ENCODE measurements at places on chromosomes 6 and 20.

- DNase-seq: no peak
These were observed 42.8 kb upstream of the LY86 start for GRCh38 chr6:6545616-6546317.

DNA sequence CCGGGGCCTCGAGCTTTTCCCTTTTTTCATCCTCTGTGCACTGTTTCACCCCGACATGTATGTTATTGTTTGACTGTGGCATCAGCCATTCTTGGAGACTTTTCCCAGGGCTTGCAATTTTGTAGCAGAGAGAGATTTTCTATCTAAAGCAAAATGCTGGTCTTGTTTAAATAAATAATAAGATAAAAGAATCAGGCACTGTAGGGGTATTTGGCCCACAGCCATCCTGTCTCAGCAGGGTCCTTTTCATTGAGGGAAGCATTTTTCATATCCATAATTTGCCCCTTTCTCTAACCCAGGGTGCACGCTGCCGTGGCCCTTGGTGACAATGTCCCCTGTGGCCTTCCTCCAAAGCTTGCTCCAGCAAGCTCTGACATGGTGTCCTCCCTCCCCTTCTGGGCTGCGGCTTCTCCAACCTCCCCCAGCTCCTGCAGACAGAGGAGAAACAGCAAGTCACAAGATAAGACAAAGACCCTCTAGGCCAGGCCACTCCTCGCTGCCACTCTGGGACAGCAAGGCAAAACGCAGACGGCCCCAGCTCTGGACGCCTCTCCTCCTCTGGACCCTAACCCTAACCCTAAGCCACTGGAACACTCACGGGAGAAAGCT is 117.6 kb downstream of the MYLK4 start:
- no peak for DNase-seq

- DNase-seq: no peak
These were observed 155.1 kb upstream of the SOX4 start for GRCh38 chr6:21438237-21438985.

DNA sequence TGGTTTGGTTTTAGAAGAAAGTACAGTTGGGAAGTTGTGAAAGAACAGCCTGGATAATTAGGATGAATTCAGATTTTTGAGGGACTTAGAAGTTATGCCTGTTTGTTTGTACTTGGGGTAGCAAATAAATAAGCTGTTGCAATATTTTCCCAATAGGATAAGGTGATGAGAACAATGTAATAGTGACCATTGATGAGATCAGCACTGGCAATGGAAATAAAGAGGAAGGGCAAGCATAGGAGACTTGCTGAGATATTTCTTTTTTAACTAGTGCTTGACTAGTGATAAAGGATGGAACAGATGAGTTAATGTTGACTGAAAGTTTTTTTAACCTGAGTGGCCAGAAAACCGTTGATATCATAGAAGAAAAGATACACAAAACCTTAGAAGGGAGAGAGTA is 498.8 kb downstream of the CDKAL1 start:
- no peak for DNase-seq

DNA sequence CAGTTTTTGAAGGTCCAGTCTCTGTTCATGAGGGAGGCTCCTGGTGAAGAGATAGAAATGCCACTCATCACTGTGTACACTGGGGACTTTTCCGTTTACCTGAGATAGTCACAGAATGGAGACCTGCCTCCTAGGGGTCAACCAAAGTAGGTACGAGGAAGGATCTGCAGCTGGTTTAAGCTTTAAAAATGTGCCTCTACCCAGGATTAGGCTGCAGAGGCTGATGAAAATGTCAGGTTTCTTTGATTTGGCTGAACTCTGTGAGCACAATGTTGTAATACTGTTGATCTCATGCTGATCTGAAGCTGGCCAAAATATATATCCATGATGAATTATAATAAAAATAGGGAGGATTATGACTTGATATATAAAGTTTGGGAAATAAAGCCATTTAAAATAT is 182.7 kb downstream of the ADAT2 start:
- DNase-seq: no peak

DNA sequence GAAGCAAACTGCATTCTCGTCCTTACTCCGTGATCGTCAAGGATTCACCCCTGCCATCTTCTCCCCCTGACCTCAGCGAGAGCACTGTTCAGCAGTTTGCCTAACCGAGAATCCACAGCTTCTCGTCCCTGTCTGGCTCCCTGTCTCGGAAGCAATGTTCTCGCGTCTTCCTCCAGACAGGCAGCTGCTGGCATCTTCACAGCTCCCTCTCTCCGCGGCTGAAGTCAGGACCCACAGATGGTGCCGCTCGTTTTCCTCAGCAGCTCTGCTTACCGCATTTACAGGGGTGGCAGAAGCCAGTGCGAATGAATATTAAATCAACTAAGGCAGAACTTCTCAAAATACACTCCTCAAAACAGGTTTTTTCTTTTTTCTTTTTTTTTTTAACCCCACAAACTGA is 18.9 kb upstream of the SLC22A2 start:
- DNase-seq: no peak

DNA sequence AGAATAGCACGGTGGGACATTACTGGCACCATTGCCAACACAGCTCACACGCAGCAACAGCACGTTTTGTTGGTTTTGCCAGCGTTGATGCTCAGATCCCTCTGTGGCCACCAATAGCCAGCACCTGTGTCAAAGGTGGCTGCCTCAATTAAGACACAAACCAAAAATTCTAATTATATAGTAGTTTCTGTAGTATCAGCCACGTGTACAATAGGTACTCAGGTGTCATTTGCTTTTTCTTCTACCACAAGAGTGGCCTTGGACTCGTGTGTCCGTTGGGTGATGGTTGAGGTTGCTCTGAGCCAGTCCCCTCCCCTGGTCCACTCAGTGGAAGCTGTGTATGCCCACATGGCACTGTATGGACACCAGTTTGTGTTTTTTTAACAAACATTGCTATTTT is 105.1 kb downstream of the CARMIL1 start:
- DNase-seq: no peak

- no peak for DNase-seq
These were observed 1.3 kb downstream of the C6orf89 start for GRCh38 chr6:36886950-36887618.

GRCh38 chr6:105443941-105444340 is 41.1 kb upstream of the PREP start:
- DNase-seq: no peak

GRCh38 chr6:20790032-20790791 is 256.0 kb downstream of the CDKAL1 start:
- DNase-seq: no peak

DNA sequence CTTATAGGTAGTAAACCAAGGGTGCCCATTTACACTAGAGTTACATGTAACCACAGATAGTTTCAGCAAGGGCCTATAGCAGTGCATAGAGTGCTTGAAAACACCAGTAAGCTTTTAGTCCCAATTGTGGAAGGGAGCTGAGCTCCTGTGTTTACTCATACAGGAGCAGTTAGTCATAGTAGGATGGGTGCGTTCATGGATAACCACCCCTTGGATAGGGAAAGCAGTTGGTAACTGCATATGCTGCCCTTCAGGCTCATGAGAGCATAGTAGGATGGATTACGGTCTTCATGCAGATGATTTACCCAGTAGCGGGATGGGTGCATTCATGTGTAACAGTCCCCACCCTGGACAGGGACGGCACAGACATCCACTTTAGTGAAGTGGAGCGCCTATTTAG is 45.1 kb downstream of the OR2B6 start:
- no peak for DNase-seq

GRCh38 chr20:62858058-62858830 is 3.4 kb downstream of the TCFL5 start:
- DNase-seq: no peak

DNA sequence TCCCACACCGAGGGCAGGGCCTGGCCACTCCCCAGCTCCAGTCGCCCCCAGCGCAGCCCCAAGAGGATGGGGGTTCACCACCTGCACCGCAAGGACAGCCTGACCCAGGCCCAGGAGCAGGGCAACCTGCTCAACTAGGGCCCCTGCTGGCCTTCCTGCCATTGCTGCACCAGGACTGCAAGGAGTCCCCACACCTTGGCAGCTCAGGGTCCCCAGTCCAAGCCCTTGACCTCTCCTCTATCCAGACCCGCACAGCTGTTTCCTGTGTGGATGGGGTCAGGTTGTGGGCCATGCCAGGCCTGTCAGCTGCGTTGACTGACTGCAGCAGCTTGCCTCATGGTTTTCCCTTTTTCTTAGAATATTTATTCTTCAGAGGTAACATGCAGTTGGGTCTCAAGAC is 4.4 kb downstream of the LRRC73 start:
- DNase-seq: no peak

DNA sequence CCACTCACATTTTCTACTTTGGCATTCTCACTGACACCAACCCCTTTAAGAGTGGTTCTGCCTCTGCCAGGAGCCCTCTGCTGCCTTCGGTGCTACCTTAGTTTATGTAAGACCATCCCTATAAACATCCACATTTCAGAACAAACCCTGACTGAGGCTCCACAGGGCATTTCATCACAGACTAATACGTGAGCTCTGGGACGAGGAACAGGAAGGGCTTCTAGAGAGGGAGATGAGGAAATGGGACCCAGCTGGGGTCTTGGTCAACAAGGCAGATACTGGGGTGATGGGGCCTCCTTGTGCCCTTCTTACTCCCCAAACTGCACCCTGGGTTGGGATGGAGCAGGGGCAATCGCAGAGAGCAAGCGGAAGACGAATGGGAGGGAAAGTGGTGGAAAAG is 86.5 kb upstream of the FYN start:
- DNase-seq: no peak

DNA sequence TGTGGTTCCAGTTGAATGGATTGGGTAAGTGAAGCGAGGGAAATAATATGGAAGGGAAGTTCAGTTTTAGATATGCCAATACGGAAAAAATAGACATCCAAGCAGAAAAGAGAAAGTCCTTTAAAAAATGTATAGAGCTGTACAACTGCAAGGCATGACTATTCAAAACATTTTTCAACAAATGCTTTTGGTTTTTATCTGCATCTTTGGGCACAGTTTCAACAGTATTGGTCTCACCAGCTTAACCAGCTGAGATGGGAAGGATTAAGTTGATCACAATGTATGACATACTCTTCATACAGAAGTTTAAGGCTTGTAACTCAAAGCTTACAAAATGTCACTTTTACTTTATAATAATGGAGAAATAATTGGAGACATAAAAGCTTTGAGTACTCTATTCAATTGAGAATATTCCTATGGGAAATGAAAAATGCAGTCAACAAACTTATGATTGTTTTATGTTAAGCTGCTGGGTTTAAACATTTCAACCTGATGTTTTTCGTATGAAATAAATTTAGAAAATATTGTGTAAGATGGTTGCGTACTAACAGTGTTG is 16.3 kb upstream of the UTRN start:
- no peak for DNase-seq

DNA sequence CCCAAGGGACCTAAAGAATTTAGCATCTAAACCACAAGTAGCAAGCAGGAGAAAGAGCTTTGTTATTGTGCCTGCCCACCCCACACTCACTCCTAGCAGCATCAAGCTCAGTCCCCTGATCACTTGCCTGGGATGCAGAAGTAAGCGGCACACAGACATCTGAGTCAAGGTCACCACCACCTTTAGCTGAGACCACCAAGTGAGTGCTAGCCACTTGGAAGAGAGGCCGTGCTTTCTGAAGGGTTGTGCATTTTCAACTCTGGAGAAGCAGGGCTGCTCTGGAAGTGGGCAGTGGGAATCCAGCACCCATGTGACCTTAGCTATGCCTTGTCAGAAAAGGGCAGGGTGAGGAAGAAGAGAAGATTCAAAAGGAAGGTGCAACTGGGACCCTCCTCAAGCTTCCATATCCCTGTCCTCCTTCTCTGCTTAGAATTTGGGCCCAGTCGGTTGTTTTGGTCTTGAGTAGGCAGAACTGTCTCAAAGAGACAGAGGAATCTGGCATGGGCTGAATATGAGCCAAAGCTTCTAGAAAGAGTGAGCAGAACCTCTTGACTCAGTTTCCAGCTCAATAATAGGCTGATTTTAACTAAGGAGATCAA is 6.2 kb downstream of the NR2E1 start:
- DNase-seq: no peak

DNA sequence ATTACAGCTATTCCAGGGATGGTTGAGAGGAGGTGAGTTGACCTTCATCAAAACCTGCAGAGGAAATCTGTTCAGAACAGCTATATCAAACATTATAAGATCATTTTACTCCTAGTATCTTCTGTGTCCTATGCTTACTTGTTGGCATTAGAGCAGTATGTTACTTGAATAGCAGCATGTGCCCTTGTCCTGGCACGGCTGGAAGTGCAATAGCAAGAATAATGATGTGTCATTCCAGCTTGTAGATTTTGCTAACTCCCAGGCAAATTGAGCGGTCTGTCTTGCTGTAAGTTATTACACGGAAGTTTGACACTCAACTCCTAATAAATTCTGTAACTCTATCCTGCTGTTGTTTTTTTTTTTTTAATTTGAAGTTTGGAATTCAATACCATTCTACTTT is 385.5 kb downstream of the TENT5A start:
- DNase-seq: no peak

DNA sequence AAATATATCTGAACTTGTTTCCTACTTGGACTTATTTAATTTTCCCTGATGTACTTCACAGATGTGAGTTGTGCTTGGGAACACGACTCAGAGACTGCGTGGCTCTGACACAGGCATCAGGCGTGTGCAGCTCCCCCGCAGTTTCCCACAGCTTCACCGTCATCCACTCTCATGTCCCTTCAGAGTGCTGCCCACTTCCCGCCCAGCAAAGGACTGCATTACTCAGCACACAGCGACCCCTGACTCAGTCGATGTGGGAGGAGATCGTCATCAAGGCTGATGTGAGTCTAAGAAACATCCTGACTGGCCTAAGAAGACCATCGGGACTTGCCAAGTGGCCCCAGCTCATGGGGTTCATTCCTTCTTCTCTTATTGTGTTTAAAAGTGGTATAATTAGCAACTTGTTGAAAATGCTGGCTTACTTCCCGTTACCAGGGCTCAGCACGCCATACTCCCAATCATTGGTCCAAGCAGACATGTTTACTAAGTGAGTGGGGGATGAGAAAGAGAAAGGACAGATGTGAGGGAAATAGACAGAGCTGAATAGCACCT is 539.4 kb upstream of the JARID2 start:
- no peak for DNase-seq

DNA sequence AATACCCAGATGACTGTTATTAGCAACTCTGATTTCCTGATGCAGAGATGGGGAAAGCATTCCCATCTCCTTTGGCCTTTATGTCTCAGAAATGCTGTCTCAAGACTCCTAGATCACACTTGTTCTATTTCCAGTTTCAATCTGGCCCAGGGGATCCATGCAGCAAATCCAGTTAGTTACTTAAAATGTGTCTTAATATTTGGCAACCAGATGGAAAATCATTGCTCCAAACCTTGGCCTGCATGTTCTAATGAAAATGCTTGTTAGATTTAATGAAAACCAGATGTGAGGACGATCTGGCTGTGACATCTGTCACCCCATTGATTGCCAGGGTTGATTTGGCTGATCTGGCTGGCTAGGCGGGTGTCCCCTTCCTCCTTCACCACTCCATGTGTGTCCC is 125.2 kb downstream of the TSHZ2 start:
- no peak for DNase-seq
